Globus pallidus (tissue), 1 donor: ENCODE measurements at places on chromosomes 7 and 10.

- no peak for DNase-seq
These were observed 2.0 kb upstream of the TNS3 start for GRCh38 chr7:47583739-47584535.

DNA sequence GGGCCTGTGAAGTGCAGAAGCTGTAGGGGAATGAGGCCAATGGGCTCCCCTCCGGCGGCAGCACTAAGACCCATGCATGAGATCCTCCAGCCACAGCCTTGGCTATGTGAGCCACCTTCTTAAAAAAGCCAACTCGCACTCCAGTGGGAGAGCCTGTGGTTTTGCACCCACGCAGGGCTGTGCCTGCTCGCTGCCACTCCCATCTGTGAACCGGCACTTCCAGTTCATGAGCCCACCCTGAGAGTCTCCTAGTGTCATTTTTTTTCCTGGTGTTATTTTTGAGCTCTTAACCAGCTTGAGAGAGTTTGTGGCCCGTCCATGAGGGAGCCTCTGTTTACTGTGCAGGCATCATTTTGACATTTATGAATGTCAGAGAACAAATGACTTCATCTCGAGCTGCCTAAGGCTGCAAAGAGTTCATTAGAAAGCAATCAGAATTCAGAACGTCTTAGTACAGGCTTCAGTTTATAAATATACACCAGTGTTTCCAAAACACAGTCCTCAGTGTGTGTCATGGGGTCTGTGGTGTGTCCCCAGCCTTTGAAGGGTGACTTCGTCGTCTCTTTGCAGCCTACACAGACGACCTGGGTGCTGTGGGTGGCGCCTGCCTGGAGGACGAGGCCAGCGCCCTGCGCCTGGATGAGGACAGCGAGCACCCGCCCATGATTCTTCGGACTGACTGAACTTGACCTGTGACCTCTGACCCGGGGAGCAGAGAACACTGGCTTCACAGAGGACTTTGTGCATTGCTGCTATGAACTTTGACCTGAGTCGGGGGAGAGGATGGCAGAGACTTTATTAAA, 40.4 kb downstream of the WIPI2 start:
- DNase-seq = no peak

DNA sequence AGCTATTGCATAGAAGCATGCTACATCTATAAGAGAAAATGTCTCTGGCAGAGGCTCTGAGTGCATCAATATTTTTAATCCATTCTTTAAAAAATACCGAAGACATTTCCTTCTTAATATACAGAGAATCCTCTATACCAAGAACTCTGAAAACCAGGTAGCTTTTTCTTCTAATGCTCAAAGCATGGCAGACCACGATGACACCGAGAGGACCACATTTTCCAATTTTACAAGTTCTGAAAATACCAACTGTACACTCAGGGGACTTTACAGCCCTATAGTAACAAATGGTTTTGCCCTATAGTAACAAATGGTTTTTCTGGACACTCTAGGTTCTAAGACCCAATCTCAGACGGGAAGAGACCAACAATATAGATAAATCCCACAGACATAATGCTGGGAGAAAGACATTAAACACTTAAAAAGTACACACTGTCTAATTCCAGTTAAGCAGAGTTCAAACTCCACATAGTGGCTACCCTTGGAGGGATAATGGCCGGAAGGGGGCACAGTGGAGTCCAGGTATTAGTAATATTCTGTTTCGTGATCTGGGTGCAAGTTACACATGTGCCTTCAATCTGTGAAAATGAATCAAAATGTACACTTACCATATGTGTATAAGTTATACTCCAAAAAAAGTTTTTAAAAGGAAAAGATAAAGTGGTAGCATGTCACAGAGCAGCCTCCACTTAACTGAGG, 26.2 kb downstream of the CCDC6 start:
- no peak for DNase-seq

GRCh38 chr7:27581119-27581518, 81.6 kb downstream of the HIBADH start:
- no peak for DNase-seq

- no peak for DNase-seq
These were observed 190.1 kb upstream of the AKR1E2 start for GRCh38 chr10:4635883-4636282.

DNA sequence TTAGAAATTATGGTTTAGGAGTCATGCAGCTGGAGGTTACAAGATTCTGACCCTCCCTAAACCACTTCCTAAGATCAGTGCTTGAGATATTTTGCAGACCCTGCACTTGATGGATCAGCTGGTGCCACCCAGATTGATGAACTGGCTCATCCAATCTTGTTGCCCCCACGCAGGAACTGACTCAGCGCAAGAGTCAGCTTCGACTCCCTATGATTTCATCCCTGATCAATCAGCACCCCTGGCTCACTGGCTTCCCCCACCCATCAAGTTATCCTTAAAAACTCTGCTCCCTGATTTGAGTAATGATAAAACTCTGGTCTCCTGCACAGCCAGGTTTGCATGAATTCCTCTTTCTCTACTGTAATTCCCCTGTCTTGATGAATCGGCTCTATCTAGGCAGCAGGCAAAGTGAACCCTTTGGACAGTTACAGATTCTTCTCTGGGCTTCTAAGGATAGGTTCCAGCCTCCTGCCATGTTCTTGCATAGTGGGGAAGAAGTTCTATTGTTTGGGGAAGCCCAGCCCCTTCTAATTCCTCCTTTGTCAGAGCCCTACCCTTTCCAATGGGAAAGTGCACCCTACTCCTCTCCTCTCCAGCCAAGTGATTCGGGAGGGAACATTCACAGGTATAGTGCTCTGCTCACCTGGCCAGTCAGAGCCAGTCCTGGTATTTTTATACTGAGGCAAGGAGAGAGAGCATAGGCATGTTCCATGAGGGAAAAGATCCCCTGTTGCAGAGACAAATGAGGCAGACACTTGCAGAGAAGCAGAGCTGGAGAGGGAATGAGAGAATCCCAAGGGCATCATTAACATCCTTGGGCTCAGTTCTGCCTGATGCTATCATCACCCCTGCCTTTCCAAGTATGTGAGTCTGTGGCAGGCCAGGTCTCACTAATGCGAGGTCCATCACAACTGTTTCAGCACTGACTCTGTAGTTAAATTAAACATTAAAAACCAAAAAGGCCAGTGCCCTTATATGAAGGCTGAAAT, 224.4 kb upstream of the GALNT17 start:
- DNase-seq = no peak

- DNase-seq = no peak
These were observed 117.1 kb downstream of the DYNC2I1 start for GRCh38 chr7:158973440-158973839.

GRCh38 chr10:119256897-119257296, 49.5 kb downstream of the GRK5 start:
- no peak for DNase-seq

DNA sequence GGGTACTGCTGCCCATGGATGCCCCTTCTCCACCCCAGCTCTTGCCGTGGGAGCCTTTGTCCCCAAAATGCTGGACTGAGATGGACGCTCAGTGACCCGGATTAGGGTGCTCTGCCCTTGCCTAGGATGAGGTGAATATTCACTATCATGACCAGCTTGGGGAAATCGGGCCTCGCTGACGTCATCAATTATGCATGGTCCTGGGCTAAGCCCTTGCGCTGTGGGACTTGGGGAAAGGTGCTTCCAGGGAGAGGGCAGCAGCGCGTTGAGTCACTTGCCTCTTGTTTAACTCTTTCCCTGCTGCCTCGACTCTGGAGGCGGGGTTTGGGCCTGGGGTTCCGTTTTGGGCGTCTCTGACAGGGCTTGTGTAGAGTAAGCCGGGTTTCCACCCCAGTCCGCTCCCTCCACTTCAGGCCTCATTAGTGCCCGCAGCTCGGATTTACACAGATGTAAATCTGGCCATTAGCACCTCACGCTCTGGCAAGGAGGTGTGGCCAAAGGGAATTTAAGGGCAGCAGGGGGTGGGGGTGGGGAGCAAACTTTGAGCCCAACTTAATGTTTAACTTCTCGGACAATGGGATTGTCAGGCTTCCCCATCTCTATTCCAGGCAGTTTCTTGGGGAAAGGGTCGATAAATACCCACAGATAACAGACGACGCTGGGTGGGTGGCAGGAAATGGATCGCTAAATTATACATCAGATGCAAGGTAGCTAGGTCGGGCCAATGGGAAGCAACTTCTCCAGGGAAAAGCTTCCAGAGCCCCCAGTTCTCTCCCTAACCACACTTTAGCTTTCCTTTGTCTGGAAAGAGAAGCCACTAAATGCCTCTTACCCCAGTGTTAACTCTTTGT, 51.3 kb upstream of the TCF7L2 start:
- DNase-seq = no peak

- DNase-seq = no peak
These were observed 538.7 kb downstream of the TFEC start for GRCh38 chr7:115491744-115492380.

GRCh38 chr7:94584113-94584512, 71.8 kb downstream of the SGCE start:
- no peak for DNase-seq

DNA sequence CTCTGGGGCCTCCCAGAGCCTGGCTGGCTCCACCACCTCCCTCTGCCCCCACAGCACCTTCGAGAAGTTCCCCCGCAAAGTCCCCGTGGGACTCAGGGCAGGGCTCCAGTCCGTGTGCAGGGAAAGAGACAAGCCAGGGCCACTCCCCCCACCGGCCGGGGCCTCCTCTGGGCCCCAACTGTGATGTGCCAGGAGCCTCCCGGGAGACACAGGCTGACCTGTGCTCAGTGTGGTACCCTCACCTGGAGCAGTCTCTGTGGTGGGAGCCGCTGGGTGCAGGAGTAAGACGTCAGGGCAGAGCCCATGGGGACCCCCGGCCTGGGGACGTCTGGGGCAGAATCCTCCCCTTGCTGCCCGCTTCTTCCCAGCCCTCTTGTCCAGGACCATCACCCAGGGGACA, 1.5 kb upstream of the ADGRA1 start:
- DNase-seq = no peak

DNA sequence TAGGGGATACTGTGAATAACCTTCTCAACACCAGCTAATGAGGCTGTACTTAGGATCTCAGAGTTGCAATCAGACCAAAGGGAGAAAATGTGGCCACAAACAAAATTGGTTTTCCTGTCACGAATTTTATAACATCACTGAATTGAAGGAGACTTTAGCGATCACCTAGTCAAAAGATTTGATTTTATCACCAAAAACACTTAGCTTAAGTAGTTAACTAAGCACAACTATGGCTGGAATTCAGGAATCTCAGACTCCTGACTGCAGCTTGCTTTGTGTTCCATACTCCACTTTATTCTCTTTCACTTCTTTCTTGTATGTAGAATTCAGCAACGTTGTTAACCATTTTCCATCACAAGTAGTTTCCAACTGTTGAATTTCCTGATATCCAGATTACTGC, 152.0 kb downstream of the SLC16A9 start:
- no peak for DNase-seq

DNA sequence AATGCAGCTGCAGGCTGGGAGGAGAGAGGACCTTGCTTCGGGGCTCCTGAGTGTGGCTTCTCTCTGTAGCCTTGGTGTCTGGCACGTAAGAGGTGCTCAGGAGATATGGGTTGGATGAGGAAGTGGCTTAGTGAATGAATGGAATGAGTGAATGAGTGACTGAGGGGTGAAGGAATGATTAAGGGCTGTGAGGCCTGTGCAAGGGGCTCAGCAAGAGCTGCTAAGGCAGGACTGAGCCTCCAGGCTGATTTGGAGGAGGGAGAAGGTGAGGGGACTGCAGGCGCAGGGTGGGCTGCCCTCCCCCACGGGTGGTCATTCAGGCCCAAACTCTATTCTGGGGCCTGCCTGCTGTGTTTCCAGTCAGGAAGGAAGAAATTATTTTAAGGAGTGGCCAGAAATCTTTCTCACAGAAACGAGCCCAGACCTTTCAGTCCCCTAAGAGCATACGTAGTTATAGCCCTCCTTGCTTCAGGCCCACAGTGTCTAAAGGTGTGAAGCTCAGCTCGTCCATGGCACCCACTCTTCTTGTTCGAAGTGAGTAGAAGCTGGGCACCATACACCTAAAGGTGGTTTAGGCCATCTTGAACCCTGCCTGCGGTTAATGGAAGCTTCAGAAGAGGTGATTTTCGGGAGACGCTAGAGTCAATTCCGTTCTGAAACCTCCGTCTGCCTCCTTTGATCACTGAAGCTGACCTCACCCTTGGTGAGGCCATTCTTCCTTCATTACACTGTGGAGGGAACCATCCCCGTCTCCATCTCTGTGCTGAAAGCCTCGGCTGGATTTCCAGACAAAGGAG, 49.5 kb upstream of the SAMD8 start:
- no peak for DNase-seq

- DNase-seq = peak; percentile 37
These were observed 59.0 kb upstream of the CHST15 start for GRCh38 chr10:124152139-124153022.

GRCh38 chr7:50658696-50659095, 93.5 kb upstream of the DDC start:
- DNase-seq = no peak

DNA sequence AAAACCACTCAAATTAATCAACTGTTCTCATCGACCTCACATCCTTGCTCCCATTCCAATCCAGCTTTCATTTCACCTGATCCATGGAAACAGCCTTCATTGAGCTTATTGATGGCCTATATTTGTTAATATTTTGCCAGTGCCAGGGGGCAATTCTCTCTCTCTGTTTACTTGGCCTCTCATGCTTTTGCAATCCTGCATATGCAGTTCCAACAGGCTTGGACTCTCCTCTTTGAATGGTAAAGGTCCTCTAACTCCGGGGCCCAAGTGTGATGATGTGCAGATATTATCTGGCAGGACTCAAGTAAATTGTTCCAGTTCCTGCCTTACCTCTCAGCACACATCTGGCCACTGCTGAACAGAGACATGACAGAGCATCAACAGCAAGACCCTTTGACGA, 67.3 kb downstream of the ZNF783 start:
- DNase-seq = no peak

DNA sequence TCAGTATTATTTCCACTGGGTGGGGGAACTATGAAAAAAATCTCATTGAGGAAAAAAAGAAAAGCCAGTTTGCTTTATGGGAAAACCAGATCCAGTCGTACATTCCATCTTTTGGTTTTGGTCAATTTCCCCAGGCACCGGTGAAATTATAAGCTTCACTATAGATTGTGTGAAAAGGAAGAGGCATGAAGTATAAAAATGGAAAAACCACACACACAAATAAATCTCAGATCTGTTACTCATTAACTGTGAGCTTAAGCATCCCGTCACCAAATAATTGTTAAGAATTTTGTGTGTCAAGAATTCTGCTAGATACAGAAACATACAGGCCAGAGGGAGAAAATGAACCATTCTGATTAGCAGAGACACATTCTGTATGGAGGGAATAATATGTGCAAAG, 405.5 kb upstream of the CELF2 start:
- DNase-seq = no peak

DNA sequence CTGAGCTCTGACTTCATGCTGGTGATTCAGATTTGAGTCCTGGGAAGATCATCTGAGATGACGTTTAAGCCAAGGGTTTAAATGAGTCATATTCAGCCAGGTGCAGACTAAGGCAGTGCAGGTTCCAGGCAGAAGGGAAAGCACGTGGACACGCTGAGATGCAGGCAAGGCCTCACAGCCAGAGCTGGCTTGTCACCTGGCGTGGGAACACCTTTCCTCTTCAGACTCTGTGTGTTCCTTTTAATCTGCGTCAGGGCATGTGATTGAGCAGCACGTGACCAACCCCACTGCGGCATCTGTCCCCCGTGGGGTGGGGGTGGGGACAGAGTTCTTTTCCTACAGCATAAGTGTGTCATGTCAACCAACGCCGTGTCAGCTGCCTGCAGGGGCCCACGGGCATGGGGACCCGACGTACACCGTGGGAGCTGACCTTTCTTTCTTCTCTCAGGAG, 10.7 kb upstream of the IDI2 start:
- no peak for DNase-seq

GRCh38 chr7:15376600-15376999, 185.2 kb downstream of the AGMO start:
- DNase-seq = no peak

GRCh38 chr10:11465406-11465805, 146.0 kb downstream of the USP6NL start:
- no peak for DNase-seq
